ENCODE measurements at places on chromosomes 3 and 15. TPM values are rescaled to one million over a fixed set of nuclear protein-coding genes. Genes with fewer than 3 reads are reported as not detected.

- no peak for DNase-seq
These were observed 2.7 kb upstream of the WNT5A start for GRCh38 chr3:55489798-55490132.

DNA sequence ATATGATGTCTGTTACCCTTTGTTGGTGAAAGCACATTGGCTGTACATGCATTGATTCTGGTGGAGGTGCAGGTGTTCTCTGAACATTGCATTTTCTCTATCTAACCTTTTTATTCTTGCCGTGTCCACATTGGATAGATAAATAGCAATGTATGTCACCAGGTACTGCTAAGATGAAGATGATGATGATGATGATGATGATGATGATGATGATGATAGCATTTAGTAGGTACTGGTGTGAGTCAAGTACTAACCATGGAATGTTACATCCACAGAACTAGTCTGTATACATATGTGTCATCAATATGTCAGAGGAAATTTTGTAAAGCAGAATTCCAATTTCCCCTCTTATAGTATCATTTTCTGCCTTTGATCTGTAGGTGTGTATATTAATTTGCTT lies 36.3 kb downstream of the ARPP21 start:
- no peak for DNase-seq

GRCh38 chr3:89278302-89279025 lies 171.0 kb downstream of the EPHA3 start:
- DNase-seq = no peak

DNA sequence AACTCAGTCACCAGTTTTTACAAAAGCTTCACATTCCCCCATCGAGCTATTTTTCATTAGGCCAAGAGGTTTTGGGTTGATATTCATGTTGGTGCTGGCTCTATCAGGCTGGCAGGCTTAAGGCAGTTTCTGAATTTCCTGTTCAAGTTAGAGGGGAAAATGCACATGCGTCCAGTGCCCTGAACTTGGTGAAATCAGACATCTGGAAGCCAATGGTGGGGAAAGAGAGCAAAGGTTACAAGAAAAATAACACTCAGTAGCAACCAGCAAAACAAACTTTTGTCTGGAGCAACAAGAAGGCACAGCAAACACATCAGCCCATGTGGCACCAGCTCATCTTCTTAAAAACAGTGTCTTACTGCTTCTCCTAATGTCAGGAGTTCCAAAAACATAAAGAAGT lies 155.6 kb upstream of the TSC22D2 start:
- DNase-seq = no peak

GRCh38 chr3:184417619-184418327 lies 37.9 kb downstream of the CHRD start:
- DNase-seq = peak; percentile 75

DNA sequence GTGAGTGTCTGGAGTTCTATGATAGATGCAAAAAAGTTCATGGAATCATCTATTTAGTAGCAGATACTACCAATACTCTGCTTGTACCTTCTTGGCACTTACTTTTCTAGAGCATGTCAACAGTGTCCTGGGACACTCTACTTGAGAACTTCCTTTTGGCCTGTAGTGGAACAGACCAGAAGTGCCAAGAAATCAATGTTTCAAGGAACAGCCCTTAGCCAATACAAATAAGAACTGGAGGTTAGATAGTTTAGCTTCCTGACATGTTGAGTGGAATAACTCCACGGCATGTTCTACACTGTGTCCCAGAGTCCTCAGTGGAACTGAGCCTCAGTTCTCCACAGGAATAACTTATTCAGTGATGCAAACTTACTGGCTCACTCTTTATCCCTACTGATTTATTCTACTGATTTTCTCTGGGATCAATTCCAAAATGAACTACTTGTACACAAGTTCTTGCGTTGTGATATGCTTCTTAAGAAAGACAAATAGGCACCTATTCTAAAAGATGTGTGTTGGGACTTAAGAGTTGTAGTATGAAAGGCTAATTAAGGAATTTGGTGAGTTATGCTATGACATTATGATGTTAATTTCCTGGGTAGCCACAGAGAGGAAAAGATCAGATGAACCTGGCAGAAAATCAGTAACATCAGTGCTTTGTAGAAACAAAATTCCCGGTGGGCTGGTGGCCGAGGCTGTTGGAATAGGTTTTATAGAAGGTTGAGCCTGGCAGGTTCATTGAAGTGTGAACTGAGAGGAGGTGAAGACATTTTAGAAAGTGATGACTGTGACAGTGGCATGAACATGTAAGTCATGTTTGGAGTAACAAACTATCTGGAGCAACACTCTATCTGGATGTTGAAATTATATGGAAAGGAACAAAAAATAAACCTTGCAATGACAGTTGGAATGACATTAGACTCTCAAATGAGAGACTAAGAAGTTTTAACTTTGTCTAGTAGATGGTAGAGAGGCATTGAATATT lies 101.8 kb upstream of the RBMS3 start:
- DNase-seq = no peak

- no peak for DNase-seq
These were observed 65.8 kb downstream of the ATP8B4 start for GRCh38 chr15:50053055-50053856.

GRCh38 chr15:45199136-45199810 lies 11.5 kb upstream of the SHF start:
- DNase-seq = peak; percentile 77

DNA sequence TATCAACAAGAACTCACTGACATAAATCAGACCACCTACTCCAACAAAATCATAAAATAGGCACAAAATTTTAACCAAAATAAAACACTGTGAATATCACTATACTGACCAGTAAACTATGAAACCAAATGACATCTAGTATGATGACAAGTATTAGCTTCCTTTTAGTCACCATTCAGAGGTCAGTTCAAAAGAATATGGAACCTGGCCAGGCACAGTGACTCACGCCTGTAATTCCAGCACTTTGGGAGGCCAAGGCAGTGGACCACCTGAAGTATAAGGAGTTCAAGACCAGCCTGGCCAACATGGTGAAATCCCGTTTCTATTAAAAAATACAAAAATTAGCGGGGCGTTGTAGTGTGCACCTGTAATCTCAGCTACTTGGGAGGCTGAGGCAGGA lies 65.8 kb downstream of the SMARCC1 start:
- no peak for DNase-seq

DNA sequence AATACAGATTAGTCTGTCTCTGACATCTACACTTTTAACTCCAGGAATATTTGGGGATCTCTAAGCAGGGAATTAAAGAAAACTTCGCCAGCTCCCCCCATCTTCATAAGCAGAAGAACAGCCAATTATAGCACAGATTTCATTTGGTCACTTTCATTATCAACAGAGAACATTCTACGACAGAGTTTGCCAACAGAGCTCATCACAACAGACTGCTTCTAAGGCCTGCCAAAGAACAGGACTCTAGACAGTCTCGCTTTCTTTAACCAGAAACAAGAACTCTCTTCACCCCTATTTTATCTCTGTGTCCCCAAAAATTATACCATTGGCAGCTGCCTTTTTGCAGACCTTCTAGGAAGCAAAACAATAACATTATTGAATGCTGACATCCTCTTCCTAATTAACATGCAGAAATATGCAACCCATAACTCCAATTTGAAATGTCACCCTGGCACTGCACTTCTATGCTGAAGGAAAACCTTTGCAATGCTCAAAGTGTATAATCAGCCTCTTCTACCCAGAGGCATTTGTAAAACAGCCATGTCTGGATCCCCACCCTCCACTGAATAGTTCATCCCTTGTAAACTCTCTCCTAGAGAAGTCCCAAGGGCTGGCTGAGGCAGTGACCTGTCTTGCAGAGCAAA lies 552.8 kb downstream of the MAGI1 start:
- DNase-seq = no peak

- peak; percentile 97 for DNase-seq
These were observed at the start of gene SNX4 for GRCh38 chr3:125519678-125520562. SNX4 (minus strand) TSS chr3:125520202; CDS start chr3:125520172, 30 bp downstream.

GRCh38 chr15:39099524-39099923 lies 481.4 kb upstream of the THBS1 start:
- no peak for DNase-seq

- DNase-seq = no peak
These were observed 183.8 kb upstream of the MCTP2 start for GRCh38 chr15:94047566-94047965.

DNA sequence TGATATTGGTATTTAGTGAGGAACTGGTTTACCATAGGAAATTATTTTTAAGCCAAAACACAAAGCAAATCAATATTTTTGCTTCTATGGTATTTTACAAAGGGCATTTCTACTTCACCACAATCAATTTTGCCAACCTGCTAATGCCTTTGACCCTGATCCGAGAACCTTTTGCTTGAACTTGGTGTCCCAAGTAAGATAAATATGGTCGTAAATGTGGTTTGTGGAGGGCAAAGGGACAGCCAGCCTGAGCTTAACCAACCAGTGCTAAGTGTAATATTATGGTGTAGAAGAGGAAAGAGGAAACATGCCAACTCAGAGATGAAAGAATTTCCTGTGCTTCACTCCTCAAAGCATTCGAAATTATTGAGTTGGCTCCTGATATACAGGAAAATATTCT lies 148.4 kb downstream of the C3orf38 start:
- no peak for DNase-seq

GRCh38 chr3:58659051-58659675 lies 7.4 kb downstream of the FAM3D start:
- DNase-seq = peak; percentile 70

- DNase-seq = peak; percentile 8
These were observed 51.9 kb downstream of the GOLM2 start for GRCh38 chr15:44340410-44340809.

DNA sequence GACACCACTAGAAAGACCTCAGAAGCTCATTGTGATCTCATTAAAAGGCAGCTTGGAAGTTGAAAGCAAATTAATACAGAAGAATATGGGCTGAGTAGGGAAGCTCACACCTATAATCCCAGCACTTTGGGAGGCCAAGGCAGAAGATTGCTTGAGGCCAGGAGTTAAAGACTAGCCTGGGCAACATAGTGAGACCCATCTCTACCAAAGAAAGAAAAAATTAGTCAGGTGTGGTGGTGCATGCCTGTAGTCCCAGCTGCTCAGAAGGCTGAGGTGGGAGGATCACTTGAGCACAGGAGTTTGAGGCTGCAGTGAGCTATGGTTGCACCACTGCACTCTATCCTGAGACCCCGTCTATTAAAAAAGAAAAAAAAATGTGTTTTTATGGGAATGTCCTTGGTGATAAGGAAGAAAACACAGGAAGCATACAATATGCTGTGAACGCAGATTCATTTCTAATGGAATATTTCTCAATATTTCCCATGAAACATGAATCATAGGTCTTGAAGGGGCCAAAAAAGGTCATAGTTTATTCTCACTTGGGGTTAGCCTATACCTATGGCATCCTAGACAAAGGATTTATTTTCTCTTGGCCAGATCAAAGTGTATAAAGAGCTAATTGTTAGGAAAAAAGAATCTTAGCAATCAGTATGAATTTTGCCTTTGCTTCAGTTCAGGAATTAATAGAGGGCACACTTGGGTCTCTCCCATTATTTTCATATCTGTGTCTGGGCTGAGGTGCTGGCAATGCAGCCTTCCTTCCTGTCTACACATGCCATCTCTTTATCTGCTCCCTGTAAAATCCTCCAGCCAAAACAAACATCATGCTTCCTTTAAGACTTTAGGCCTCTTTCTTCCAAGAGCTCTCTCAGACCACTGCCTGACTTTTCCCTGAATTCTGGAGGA lies 98.2 kb downstream of the FNDC3B start:
- peak; percentile 77 for DNase-seq

DNA sequence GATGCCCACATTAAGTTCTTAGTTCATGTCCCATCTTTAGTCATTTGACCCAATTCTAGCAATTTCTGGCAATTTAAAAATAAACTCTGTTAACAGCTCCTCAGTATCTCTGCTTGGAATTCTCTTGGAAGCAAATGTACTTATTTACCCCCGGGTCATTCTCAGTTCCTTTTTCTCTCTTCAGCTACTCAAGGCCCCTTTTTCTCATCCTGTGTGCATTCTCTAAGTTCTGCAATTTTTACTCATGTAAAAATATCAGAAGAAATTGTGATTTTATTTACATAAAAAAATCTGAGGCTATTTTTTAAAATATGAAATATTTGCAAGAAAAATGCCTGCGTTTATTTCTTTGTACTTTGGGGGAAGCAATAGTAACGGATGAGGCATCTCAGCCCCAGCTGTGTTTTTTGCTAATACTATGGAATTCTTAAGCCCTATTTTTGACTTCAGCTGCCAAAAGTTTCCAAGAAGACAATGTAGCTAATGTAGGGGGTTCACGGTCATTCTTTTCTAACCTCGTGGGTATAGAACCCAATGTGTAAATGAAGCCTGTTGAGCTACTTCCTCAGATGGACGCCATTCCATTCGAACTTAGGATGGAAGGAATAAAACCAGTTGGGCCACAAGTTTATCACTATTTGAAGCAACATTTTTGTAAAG lies 20.0 kb downstream of the CERS3 start:
- no peak for DNase-seq

DNA sequence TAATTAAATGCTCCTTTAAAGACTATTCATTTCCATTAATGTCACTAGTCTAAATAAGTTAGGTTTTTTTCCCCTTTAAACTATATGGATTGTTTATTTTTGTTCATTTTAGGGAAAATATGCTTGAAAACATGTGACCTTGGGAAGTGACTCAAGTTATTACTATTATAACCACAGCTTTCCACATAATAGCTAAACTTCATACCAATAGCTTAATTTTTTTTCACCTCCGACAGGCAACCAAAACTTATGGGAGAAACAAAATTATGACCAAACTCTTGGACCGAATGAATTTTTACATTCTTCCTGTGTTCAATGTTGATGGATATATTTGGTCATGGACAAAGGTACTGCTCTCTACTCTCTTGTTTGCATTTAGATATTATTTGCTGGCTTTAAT lies 16.2 kb downstream of the CPA3 start:
- DNase-seq = no peak

GRCh38 chr15:74386496-74387140 lies 19.2 kb upstream of the CYP11A1 start:
- no peak for DNase-seq

- DNase-seq = no peak
These were observed 49.3 kb downstream of the C3orf70 start for GRCh38 chr3:185103359-185104127.

Gene SCG3
- total RNA-seq = not detected

Gene HES1
- 543 TPM for total RNA-seq

Gene MTFMT
- total RNA-seq = 17.1 TPM

Gene ALDH1A2
- total RNA-seq = 0.25 TPM

Gene SLC6A1
- not detected for total RNA-seq

Gene SOX2
- total RNA-seq = not detected

Gene ST3GAL6
- 3.6 TPM for total RNA-seq

Gene EFCC1
- 0.25 TPM for total RNA-seq

Gene CCR2
- total RNA-seq = not detected

All from HT-29 (cell line).